HepG2 (cell line): ENCODE measurements at places on chromosomes 13 and 19. TPM values are rescaled to one million over a fixed set of nuclear protein-coding genes. Genes with fewer than 3 reads are reported as not detected.

PNPLA6 gene
- total RNA-seq, result 11.1 and 28.2 TPM in 2 replicates

GRCh38 chr13:51066091-51066831 is 44.8 kb downstream of the C13orf42 start:
- no peak for DNase-seq

DNA sequence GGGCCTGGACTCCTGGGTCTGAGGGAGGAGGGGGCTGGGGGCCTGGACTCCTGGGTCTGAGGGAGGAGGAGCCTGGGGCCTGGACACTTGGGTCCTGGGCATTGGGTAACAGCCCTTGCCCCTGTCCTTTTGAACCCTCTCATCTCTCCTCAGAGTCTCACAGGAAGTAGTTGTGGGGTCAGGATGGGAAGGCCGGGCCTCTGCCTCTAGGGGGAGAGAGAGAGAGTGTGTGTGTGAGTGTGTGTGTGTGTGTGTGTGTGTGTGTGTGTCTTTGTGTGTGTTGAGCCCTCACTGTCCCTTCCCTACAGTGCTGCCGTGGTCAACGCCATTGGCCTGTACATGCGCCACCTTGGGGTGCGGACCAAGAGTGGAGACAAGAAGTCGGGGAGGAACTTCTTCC is 10.9 kb downstream of the ARHGEF1 start:
- peak; percentile 59 for DNase-seq

- no peak for DNase-seq
Observed at GRCh38 chr13:57992416-57992815, 360.9 kb downstream of the PCDH17 start.

PSG2 gene
- not detected in 2 replicates for total RNA-seq

- no peak for DNase-seq
Observed at GRCh38 chr13:31394506-31394905, 194.7 kb downstream of the B3GLCT start.

DNA sequence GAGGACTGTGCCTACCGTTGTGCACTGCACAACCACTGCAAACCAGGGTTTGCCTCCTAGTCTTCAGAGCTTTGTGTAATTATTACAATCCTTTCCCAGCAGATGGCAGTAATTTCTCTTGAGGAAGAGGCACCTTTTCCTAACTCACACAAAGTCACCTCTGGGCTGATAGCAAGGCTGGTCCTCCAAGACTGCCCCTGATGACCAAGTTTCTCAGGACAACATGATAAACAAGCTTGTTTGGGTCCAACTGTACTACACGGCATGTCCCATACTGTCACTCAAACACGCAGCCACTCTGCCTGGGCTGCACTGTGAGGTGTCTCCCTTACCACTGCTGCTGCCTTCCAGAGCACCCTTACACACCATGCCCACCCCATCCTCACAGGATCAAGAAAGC is 39.3 kb downstream of the RFXAP start:
- peak; percentile 69 for DNase-seq

DNA sequence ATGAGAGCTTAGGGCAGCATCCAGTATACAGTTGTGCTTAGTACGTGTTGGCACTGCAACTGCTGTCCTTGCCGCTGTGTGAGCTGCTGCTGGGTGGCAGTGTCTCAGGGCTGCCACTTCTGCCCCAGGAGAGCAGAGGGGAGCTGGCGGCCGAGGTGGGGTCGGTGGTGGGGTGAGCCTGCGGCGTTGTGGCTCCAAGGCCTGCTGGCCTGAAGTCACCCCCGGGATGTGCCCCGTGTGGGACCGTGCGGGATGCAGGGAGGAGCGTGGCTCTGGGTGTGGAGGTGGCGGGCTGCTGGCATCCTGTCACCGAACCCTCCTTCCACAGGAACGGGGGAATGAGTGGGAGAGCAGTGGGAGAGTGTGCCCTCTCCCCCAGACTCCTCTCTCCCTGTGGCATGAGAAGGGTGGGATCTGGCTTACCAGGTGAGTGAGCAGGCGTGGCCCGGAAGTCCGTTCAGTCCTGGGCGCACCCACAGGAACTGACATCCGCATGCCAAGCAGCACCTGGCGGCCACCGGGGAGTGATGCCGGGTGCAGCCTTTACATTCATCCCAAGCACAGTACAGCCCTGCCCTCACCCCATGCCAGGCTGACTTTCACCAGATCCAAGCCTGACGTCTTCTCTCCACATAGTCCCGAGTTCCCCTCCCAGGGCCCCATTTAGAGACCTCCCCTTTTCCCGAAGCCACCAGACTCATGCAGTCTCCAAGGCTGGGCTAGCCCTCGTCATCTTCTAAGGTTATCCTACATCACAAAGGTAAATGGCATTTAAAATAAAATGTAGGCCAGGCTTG is 26.6 kb downstream of the MCF2L start:
- no peak for DNase-seq

DNA sequence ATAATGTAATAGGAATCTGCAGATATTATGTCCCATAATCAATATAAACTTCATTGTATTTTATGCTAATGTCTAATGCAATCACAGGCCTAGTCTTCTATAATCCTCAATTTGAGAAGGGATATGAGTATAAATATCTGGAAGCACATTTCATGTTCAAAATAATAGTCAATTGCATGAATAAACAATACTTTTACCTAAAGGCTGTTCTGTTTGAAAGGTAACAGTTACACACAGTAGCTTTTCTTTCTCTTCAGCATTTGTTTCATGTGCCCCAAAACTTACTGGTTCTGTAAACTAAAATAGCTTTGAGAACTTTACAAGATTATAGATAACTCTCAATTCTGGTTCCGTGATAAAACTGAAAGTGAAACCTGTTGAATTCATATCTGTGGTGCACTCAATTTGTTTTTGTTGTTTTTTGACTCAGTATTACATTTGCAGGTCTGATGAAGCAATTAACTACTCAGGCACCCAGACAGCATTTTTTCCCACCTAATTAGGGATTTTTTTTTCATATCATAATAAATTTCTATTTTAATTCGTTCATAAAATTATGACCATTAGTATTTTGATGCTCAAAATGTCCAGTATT is 1193.8 kb downstream of the SLITRK1 start:
- DNase-seq, result no peak

DNA sequence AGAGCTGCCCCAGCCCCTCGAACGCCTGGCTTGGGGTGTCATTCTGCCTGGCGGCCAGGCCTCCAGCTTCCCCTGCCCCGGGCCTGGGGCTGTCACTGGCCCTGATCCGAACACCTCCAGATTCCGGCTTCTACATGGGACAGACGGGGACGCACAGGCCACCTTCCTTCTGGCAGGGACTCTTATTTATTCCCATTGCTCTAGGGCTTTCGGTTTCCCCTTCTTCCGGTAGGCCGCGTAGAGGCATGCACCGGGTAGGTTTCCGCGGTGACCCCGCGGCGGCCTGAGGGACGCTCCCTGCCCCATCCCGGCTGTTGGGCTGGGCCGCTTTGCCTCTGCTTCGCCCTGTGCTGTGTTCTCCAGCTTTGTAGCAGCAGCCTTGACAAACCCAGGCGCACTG is 28.2 kb downstream of the CERS1 start:
- DNase-seq, result no peak

PDE4C gene
- total RNA-seq, result 0.90 and 1.4 TPM in 2 replicates

DNA sequence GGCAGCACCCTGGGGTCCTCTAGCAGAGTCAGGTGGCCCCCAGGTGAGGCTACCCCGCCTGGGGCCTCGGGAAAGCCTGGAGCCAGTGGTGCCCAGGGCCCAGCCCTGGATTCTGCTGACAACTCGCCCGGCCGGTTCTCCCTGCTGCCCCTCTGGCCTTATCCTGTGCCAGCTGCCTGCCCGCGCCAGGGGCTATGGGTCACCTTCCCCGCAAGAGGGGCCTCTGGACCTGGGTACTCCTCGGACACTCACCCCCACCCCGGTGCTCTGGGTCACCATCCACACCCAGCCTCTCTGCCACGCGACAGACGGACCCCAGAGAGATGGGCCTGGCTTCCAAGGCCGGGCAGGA is 24.0 kb downstream of the ZBTB7A start:
- DNase-seq, result no peak

ADGRE2 gene
- 0.04 TPM in 1 of 2 replicates, not detected in the other for total RNA-seq

ZNF419 gene
- 8.8 and 9.0 TPM in 2 replicates for total RNA-seq

- DNase-seq, result peak; percentile 21
Observed at GRCh38 chr13:41546372-41547190, 89.2 kb downstream of the RGCC start.

ELAVL1 gene
- 38.4 and 58.2 TPM in 2 replicates for total RNA-seq

DNA sequence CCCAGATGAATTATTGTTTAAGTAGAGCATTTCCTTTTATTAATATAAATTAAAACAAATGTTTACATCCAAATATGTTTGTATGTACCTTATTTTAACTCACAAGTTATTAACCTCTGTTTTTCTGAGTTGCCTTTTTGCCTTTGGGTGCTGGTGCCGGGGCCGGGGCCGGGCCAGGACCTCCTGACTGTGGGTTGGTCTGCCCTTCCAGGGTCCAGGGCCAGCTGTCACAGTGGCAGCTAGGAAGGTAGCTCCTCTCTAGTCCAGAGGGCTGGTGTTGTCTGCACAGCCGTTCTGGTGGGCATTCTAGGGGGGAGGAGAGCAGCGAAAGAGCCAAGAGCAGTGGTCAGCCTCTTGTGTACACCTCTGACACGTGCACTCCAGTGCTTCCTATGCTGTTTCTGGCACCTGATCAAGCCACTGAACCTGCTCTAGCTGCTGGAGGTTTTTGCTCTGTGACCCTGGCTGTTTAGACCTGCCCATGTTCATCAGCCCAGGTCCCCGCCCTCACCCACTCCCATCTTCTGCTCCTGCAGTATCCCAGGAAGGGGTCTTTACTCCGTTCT is 2.0 kb upstream of the UBA2 start:
- DNase-seq, result no peak

GRCh38 chr13:99353836-99354235 is 46.6 kb upstream of the GPR183 start:
- DNase-seq, result no peak

DNA sequence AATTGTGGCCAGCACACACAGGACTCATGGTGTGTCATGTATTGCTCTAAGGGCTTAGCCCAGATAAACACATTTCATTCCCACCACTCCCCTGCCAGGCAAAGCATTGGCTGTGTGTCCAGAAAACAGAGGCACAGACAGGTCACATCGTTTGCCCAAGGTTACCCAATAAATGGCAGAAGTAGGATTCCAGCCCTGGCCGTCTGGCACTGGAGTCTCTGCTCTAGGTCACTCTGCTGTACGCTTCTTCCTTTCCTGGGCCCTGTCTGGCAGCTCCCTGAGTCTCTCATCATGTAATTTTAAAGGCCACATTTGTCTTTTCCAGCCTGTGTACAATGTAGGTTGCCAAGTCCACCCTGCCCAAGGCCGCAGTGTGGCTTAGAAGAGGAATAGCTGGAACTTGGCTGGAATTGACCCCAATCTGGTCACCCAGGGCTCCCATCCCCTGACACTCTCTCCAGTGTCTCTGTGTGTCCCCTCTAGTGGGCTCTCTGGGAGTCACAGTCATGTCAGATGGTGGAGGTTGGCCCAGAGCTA is 264.5 kb upstream of the TSHZ3 start:
- DNase-seq, result no peak

GRCh38 chr13:29111446-29111845 is 291.3 kb downstream of the MTUS2 start:
- no peak for DNase-seq

- no peak for DNase-seq
Observed at GRCh38 chr19:23343434-23344010, 51.7 kb downstream of the ZNF91 start.

- no peak for DNase-seq
Observed at GRCh38 chr13:97880311-97880675, 73.2 kb upstream of the IPO5 start.

- DNase-seq, result no peak
Observed at GRCh38 chr13:109773276-109773675, 13.1 kb downstream of the IRS2 start.

CGB8 gene
- total RNA-seq, result not detected in 2 replicates

TEX29 gene
- total RNA-seq, result 0.22 TPM in 1 of 2 replicates, not detected in the other

DNA sequence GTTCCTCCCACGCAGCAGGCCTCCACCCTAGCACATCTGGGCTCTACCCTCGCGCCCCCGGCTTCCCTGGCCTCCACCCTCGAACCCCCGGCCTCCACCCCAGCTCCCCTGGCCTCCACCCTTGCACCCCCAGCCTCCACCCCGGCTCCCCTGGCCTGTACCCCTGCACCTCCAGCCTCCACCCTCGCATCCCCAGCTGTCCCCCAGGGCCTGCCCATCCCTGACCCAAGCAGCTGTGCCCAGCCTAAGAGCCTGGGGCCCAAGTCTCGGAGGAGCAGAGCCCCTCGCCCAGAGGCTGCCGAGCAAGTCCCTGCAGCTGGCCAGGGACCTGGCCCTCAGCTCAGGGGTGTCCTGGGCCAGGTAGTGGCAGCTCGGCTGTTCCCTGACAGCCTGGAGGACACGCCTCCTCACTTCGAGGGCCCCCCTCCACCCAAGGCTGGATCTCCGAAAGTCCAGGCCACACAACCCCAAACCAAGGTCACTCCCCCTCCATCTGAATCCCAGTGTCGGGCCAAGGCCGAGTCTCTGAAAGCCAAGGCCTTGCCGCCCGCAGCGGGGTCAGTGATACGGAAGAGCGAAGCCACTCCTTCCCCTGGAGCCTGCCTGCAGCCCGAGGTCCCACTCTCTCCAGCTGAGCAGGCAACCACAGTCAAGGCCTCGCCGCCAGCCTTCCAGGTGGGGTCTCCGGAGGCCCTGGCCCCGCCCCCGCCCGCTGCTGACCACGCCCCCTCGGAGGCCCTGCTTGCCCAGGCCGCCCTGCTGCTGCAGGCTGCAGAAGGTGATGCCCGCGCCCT is 7.9 kb upstream of the ARHGAP33 start:
- DNase-seq, result peak; percentile 43

IFNL1 gene
- total RNA-seq, result not detected in 2 replicates

- no peak for DNase-seq
Observed at GRCh38 chr19:45032421-45032820, 6.4 kb upstream of the CLASRP start.

- no peak for DNase-seq
Observed at GRCh38 chr19:46926170-46927071, 65.6 kb downstream of the ARHGAP35 start.

PRSS57 gene
- not detected in 2 replicates for total RNA-seq
